Astrocyte (in vitro differentiated cells and primary cell): ENCODE measurements at places on chromosomes 4 and X.

GRCh38 chr4:40183615-40184411 lies 13.0 kb upstream of the RHOH start:
- peak; percentile 15 for DNase-seq

- no peak for DNase-seq
These were observed 51.3 kb downstream of the SOD3 start for GRCh38 chr4:24846716-24847115.

- no peak for DNase-seq
These were observed 9.3 kb upstream of the LIN54 start for GRCh38 chr4:83019794-83020494.

DNA sequence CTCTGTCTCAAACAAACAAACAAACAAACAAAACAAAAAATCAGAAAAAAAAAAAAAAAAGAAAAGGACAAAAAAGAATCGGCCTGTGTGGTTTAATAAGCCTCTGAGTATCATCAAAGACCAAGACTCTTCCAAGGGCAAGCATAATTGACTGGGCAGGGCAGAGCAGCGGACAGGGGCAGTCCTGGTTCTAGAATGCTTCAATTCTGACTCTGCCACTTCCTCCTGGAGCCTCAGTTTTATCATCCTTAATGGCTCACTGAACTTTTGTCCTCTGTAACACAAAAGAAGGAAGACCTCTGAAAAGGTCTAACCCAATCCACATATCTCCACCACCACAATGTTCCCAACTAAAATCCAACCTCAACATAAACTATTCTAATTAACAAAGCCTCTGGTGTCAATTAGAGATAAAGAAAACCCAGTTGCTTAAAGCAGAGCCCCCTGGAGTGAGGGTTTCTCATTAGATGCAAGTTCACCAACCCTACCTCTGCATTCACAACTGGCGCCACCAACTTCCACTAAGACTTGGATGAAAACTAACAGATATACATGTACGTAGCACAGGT lies 51.7 kb downstream of the TBC1D9 start:
- no peak for DNase-seq

DNA sequence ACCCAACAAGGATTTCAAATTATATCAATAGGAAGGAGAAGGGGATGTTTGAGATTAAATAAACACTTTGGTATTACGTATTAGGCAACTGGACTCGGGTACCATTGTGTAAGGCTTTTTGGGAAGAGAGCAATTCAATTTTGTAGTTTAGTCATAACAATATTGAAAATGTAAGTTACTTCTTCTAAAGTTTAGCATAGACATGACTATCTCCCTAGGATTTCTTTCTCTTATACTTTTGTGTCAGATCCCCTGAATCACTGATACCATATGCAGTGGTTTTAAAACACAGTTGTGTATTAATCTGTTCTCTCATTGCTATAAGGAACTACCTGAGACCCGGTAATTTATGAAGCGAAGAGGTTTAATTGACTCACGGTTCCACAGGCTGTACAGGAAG lies 123.8 kb upstream of the FAM9C start:
- DNase-seq: no peak

DNA sequence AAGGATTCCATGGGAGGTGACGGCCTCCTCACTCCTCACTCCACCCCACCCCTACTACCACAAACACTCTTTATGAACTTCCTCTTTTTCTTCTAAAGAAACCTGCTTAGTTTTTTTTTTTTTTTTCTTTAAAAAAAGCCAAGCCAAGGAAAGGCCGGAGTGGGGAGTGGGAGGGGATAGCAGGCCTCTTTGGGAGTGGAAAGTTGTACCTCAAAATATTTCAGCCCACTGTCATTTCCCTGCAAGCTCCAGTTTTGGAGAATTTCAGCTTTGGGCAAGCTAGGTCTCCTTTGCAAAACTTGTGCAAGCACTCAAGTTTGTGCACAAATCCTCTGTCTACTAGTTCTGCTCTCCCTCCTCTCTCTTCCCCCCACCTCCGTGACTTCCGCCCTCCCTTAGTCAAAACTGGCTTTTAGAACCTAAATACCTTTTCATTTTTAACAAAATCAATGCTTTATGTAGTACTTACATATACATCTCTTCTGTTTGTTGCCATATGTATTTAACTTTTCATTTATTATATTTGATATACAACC lies 512 bp upstream of the ANTXR2 start:
- DNase-seq: no peak

- DNase-seq: no peak
These were observed 451.5 kb downstream of the UBE2NL start for GRCh38 chrX:144335402-144335801.

- no peak for DNase-seq
These were observed 3.3 kb upstream of the ADH7 start for GRCh38 chr4:99438405-99438780.

DNA sequence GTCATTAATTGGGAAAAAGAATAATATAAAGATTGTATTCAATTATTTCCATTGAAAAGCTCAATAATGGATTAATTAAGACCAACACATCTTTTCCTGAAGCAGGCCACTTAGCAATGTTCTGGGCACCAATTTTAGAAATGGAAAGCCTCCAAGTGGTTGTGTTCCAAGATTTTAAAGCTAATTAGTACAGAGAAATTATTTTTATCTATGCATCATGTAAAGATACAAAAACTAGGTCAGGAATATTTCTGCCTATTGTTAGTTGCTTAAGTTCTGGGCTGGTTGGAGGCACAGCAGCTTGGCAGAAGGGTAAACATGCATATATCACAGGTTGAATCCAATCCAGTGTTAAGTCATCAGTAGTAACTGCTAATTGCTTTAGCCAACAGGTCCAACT lies 101.9 kb downstream of the RASL11B start:
- no peak for DNase-seq

DNA sequence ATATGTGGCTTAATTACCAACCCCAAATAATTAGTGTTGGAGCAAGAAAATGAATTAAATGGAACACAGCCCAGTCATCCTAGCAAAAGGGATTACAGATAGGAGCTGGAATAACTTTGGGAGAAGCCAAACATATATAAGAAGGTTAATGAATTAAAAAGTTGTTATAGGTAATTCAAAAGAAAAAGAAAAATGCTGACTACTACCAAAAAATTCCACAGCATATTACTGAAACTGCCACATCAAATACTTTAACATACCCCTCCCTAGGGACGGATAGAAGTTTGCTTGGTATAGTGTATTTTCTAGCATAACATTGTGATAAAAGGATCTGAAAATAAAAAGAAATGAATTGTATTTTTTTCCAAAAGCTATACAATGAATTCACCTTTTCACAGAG lies 99.5 kb downstream of the ENOX2 start:
- DNase-seq: no peak

DNA sequence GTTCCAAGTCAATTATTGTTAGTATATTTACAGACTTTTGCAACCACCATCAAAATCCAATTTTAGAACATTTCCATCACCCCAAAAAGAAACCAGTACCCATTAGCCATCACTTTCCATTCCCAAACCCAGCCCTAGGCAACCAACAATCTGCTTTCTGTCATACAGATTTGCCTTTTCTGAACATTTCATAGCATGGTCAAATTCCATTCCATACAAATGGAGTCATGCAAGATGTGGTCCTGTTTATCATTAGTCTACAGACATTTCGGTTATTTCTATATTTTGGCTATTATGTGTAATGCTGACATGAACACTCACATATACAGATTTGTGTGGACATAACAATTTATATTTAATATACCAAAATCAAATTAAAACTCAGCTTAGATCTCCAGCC lies 508.7 kb downstream of the ZNF674 start:
- peak; percentile 10 for DNase-seq

DNA sequence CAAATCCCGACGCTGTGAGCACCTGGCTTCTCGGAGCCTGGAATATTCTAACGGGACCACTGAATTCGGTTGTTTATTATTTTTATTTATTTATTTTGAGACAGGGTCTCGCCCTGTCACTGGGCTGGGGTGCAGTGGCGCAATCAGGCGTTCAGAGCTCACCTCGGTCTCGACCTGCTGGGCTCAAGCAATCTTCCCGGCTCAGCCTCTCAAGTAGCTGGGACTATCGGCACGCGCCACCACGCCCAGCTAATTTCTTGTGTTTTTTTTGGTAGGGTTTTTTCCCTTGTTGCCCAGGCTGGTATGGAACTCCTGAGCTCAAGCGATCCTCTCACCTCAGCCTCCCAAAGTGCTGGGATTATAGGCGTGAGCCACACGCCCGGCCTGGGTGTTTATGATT lies 21.5 kb upstream of the S100P start:
- DNase-seq: no peak

DNA sequence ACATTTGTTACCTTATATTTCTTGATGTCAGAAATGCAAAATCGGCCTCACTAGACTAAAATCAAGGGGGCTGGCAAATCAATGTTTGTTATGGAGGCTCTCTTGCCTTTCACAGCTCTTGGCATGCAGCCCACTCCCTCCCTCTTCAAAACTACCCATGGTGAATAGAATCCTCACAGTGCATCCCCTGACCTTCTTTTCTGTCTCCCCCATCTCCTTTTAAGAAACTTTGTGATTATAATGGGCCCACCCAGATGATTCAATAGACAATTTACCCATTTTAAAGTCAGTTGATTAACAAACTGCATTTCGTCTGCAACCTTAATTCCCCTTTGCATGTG lies 184.0 kb downstream of the PCDH7 start:
- no peak for DNase-seq

DNA sequence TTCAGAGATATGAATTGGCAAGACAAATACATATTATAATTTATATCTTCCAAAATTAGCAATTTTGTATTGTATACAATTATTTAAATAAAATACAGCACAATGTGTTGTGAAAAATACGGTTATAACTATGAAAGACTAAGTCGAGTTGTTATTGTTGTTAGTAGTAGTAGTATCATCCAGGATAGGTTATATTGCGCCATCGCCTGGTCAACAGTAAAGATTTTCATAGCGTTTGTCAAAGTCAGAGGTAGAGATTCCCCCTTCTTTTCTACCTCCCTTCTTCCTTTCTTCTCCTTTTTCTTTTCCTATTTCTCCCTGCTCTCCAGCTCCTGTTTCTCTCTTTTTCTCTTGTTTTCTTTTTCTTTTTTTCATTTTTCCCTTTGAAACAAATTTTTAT lies 499.1 kb upstream of the EPHA5 start:
- peak; percentile 2 for DNase-seq

DNA sequence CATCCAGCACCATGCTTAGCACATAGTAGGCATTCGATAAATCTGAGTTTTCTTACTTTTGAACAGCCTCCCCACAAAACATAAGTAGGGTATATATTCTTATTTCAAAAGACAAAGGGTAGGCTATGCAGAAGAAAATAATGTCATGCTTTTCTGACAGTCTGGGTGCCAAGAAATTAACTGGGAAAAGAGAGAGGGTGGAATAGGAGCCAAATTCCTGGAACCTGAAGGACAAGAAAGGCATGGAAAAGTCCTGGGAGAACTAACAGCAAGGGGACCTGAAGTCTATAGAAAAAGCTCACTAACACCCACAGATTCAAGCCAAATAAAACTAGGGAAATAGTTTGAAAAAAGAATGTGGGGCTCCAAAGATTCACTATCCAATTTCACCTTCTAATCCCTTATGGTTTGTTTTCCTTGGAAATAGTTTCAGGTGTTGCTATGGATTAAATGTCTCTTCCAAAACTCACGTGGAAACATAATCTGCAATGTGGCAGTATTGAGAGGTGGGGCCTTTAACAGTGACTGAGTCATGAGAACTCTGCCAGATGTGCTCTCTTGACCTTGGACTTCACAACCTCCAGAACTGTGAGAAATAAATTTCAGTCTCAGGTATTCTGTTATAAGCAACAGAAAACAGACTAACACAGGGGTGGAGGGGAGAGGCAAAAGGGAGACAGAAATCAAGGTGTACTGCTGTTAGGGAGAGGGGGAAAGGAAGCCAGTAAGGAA lies 173.3 kb upstream of the ARHGEF9 start:
- no peak for DNase-seq
